ENCODE measurements at places on chromosomes 5 and 9.
A peak's percentile ranks its signal among the peaks of the same experiment; 100 is the strongest.

- no peak for DNase-seq
Observed at GRCh38 chr9:4982721-4983482, 2.2 kb upstream of the JAK2 start.

- no peak for DNase-seq
Observed at GRCh38 chr9:135614821-135615665, 24.3 kb downstream of the GLT6D1 start.

GRCh38 chr5:43854697-43855292 is 251.8 kb downstream of the NNT start:
- no peak for DNase-seq

DNA sequence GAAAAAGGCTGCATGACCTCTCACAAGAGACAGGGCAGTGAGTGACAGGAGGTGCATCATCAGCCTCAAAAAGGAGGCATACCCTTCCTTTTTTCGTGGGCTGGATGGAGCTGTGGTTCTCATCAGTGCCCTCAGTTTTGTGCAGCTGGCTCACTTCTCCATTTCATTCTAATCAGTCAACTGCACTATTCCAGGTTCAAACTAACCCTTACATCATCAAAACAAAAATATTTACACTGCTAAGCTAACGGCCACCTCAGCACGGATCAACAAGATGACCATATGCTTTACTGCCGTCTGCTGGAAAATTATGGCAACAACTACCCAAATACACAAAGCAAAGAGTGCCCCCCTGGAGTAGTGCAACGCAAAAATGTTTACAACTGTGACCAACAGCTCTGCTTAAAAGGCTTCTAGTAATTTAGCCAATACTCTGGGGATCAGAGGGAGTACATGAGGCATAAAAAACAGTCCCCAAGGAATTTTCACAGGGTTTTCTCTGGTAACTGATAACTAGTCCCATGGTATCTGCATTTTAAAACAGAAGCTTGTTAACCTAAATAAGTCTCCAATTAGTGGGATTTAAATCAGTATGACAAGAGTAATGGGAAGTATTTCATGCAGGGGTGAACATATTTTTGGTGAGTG is 10.8 kb downstream of the KCNV2 start:
- peak; percentile 41 for DNase-seq

DNA sequence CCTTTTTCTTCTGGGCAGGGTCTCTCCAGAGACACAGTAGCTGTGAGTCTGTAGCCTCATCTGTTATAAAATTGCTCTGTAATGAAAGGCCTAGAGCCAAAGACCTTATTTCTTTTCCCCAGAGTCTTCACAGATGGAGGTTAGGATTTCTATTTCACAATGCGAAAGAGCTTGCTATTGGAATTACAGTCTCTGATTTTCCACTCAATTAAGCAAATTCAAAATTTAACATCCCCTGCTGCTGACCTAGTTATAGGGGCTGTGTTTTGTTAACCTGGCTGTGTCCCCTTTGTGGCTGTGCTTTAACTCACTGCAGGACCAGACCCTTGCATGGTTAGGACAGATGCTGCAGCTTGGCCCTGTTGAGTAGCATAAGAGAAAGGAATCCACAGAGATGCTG is 190.3 kb upstream of the NMUR2 start:
- no peak for DNase-seq

DNA sequence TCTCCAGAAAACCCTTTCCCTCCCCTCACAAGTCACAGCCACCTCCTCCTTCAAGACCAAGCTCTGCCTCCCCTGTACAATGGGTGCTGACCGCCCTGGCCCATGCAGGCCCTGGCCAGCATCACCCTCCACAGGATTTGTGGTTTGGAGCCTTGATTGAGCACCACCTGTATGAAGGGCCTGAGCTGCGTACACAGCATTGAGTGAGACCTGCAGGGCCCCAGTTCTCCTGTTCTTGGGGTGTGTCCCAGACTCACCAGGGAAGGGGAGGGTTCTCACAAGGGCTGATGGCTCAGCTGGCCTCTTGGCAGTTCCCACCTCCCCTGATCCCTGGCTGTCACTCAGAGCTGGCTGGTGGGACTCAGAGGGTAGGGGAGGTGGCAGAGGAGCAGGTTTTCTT is 63.7 kb upstream of the IER5L start:
- no peak for DNase-seq

DNA sequence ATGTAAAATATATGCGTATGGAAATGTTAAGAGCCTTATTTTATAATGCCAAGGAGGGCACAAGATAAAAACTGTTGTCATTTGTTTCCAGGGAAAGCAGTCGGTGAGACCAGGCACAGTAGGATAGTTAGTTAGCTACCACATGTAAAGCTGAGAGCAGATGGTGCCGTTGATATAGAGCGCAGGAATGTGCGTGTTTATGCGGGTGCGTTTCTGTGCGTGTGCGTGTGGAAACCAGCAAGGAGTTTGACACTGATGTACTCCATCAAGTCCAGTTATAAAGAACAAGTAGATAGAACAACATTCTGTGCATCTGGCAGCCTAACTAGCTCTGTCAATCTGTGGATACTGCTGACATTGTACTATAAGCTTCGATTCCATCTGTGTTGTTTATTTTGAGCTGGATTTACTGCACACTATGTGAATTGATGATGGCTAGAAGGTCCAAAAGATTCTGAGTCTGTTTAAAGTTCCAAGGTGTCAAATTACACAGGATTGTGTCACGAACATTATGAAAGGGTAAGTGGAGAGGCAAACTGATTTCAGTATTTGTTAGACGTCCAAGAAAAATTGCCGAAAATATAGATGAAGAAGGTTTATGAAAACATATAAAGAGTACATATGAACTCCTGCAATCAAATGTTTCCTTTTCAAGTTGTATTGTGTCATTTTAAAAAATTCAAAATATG is 494.9 kb upstream of the MEF2C start:
- DNase-seq = no peak

- no peak for DNase-seq
Observed at GRCh38 chr5:61993295-61993927, 312.6 kb upstream of the KIF2A start.

DNA sequence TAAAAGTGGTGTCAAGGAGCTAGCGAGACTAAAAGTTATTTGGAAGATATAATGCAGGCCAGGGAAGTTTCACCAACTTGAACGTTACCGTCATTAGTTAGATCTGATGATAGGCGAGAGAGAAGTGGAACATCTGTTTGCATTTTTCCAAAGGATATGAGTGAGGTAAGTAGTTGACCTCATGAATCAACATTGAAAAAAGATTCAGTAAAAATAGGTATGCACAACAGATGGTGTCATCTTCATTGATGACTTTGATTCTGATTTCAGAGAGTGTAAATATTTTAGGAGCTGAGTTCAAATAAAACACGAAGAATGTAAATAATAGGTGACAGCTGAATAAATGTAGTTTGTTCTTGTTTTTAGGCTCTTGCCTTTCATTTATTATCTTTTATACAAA is 998.9 kb upstream of the CDH6 start:
- DNase-seq = no peak

GRCh38 chr5:14141764-14142163 is 1.4 kb upstream of the TRIO start:
- no peak for DNase-seq

DNA sequence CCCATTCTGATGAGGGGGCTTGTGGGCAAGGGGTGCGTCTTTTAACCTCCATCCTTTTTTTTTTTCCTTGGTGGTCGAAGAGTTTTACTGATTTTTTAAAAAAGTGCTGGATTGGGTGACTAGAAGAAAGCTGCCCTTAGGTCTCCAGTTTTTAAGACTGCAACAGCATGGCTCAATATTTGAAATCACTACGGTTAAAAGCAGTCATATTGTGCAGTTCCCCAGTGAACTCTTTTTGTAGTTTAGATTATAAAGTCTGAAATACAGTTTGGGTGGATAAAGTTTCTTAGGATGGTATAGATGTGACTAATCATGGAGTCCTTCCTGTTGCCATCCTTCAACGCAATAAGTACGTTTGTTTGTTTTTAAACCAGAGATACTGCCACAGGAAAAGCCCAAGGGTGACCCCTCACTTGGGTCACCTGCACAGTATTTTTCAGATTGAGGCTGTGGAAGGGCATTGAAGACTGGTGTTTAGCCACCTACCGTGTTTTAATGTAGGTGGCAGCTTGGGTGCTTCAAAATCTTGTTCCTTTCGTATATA is 520 bp upstream of the DHFR start:
- peak; percentile 2 for DNase-seq

GRCh38 chr9:114538241-114538640 is 33.0 kb upstream of the WHRN start:
- DNase-seq = peak; percentile 75

- DNase-seq = no peak
Observed at GRCh38 chr5:34624691-34625090, 31.4 kb upstream of the RAI14 start.

GRCh38 chr5:159047086-159047485 is 52.6 kb downstream of the EBF1 start:
- DNase-seq = no peak

DNA sequence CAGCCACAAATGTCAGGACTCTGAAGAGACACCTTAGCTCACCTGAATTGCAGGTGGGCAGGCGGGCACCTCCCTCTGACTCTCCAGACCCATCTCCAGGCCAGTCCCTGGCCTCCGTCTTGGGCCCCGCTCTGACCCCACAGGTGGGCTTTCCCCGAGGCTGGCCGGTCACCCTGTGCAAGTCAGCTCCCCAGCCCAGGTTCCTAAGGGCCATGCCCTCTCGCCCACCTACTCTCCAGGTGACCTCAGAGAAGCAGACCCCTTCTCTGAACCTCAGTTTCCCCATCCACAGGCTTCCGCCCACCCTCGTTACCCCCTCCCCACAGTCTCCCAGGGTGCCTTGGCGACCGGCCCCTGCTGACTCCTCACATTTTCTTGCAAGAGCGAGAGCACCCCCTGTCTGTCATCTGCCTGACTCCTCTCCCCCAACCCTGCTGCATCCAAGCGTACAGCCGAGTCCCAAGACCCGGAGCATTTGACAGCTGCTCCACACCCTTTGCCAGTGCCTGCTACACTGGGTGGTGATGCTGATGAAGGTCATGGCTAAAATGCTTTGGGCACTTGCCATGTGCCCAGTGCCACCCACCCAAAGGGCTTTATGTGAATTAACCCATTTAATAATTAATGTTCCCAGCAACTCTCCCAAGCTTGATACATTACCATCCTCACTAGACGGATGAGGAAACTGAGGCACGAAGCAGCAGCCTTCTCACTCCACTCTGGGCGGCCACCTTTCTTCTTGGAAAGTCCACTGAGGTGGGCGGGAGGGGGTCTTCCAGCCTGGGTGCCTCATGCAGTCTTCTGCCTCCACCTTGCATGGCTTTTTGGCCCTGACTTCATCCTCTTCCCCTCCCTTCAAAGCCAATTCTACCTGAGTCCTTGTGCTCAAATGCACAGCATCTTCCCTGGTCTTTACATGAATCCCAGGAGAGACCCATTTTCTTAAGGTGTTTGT is 51.1 kb upstream of the ORM1 start:
- no peak for DNase-seq

DNA sequence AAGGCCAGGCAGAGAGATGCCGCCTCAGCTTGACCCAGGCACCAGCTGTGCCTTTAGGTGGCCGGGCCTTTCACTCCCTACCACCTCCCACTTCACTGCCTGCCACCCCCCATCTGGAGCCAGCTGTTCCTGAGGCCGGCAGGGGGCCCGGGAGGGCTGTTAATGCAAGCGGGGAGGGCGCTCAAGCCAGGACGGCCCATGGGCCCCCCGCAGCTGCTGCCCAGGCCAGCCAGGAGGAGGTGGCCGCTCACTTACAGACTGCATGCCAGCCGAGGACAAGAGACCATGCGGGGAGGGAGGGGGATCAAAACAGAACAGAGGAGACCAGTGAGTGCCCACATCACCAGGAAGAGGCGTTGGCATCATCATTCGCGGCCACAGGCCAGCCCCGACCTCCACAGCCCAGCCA is 4.5 kb downstream of the ABCA2 start:
- DNase-seq = no peak

- DNase-seq = peak; percentile 13
Observed at GRCh38 chr5:101728933-101729332, 567.2 kb downstream of the SLCO4C1 start.

DNA sequence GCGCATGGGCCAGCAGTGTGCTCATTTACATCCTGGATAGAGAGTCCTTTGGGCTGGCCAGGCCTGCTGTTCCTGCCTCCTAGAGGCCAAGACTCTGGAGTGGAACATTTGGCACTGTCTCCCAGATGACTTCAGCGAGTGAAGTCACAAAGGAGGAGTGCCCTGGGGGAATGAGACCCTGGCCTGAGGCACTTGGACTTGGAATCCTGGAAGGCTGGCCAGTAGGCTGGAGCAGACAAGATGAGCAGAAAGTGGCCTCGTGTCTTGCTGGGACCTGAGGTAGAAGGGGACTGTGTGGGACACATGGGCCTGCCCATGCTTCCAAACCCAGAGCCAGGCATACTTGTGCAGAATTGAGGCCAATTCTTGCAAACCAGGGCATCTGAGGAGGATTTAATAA is at the start of gene TSSK1B:
Gene TSSK1B (minus strand): TSS at position 101 of the 400 bp plus-strand sequence. CDS start 150 bp downstream, outside the sequence.
- no peak for DNase-seq

DNA sequence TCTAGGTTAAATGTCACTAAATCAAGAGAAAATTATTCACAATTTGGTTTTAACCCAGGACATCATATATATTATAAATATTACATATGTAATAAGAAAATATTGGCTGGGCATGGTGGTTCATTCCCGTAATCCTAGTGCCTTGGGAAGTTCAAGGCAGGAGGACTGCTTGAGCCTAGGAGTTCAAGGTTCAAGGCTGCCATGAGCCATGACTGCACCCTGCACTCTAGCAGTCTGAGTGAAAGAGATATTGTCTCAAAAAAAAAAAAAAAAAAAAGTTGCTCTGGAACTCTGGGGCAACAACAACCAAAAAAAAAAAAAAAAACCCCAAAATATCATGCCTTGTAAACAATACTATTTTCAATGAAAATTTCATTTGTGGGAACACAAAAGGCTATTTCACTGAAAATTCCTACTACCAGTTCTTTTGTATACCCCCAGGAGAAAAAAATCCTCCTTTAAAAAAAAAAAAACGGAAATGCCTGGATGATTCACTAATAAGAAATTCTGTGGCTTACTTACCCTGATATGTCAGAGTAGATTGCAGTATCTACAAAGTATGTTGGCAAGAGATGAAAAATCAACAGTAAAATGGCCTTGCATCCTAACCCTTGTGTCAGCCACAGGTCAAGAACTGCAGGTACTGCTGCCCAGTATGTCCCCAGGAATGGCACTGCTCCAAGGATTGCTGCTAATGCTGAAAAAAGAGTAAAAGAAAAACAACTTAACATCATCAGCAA is 22.6 kb upstream of the CTNNAL1 start:
- peak; percentile 86 for DNase-seq
